ENCODE measurements at places on chromosomes 6 and 20.

GRCh38 chr6:169950558-169950957 is 199.1 kb downstream of the ERMARD start:
- no peak overlapping the region for H3K27ac ChIP-seq
- H3K4me1 ChIP-seq = no peaks in the 10 kb centered on the region
- H3K36me3 ChIP-seq = no peaks in the 10 kb centered on the region

DNA sequence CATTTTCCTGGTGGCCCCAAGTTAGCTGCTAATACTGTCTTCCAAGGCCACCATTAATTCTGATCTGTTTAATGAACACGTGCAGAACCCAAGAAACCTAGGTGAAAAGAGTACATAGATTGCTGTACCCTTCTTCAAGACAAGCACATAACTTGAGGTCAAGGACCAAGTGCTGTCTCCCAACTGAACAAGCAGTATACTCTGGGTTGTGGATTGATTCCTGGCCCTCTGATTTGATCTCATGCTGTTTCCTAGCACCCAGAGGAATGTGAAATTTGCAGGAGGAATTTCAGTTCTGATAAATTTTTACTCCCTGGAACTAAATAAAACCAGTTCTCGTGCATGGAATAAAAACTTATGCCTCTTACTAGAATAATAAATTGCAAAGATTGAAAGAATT is 75.6 kb downstream of the MTFR2 start:
- no peak overlapping the region for H3K27ac ChIP-seq
- H3K4me1 ChIP-seq = no peaks in the 10 kb centered on the region
- no peaks in the 10 kb centered on the region for H3K27me3 ChIP-seq
- no peak for DNase-seq
- peaks cover 2% of the 10 kb centered on the region for H3K36me3 ChIP-seq

DNA sequence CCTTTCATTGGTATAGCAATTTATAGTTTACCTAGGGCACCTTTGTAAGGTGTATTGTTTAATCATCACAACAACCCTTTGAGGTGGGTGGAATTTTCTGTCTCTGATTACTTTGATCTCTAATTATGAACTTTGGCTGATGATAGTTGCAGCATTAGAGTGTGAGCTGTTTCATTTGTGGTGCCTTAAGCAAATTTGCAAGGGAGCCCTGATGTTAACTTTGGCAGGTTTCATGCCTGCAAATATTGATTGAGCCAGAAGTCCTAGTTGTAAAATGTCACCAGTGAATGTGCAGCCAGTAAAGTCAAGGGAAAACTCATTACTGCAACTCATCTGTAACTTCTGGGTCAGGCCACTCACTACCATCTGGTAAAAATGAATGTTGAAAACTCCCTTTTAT is 29.8 kb downstream of the CTNNBL1 start:
- H3K27ac ChIP-seq = no peak overlapping the region
- H3K27me3 ChIP-seq = no peaks in the 10 kb centered on the region
- H3K4me3 ChIP-seq = no peak overlapping the region
- H3K4me1 ChIP-seq = peaks cover 32% of the 10 kb centered on the region

DNA sequence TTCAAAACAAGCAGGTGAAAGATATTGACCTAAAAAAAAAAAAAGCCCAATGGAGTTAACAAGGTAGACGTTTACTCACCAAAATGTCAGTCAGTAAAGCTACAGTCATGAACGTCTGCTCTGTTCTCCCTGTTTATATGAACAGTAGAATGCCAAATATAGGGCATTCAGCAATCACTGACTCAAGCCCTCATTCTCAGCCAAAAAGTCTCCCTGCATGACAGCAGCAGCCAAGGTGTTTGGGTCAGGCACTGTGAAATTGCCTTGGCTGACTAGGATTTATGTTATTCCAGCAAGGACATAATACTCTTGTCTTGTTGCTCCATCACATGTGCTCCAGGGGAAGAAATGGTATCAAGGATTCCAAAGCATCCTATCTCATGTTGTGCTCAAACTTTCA is 194.7 kb upstream of the RSPO3 start:
- H3K27ac ChIP-seq = no peak overlapping the region
- no peak for DNase-seq
- no peaks in the 10 kb centered on the region for H3K4me1 ChIP-seq
- H3K27me3 ChIP-seq = no peaks in the 10 kb centered on the region

- no peak for DNase-seq
- H3K4me1 ChIP-seq = peaks cover 3% of the 10 kb centered on the region
- H3K36me3 ChIP-seq = no peaks in the 10 kb centered on the region
- peak overlapping the region; percentile 2 for H3K27ac ChIP-seq
- H3K27me3 ChIP-seq = no peaks in the 10 kb centered on the region
- H3K4me3 ChIP-seq = no peak overlapping the region
These were observed 15.0 kb upstream of the MYMX start for GRCh38 chr6:44201638-44202303.

GRCh38 chr6:14292119-14292518 is 174.5 kb downstream of the CD83 start:
- no peaks in the 10 kb centered on the region for H3K27me3 ChIP-seq
- no peaks in the 10 kb centered on the region for H3K36me3 ChIP-seq
- no peaks in the 10 kb centered on the region for H3K4me1 ChIP-seq
- DNase-seq = no peak
- no peak overlapping the region for H3K27ac ChIP-seq
- no peak overlapping the region for H3K4me3 ChIP-seq

- no peak overlapping the region for H3K4me3 ChIP-seq
- no peak overlapping the region for H3K27ac ChIP-seq
- H3K27me3 ChIP-seq = no peaks in the 10 kb centered on the region
- no peaks in the 10 kb centered on the region for H3K36me3 ChIP-seq
- no peaks in the 10 kb centered on the region for H3K4me1 ChIP-seq
These were observed 54.6 kb downstream of the MAN1A1 start for GRCh38 chr6:119294984-119295383.

- no peaks in the 10 kb centered on the region for H3K27me3 ChIP-seq
- no peak for DNase-seq
These were observed 67.1 kb downstream of the ELOVL5 start for GRCh38 chr6:53281518-53282215.

- peaks cover 8% of the 10 kb centered on the region for H3K36me3 ChIP-seq
- no peak overlapping the region for H3K4me3 ChIP-seq
- DNase-seq = no peak
These were observed 7.9 kb downstream of the RING1 start for GRCh38 chr6:33216117-33216649.

- H3K4me1 ChIP-seq = peaks cover 26% of the 10 kb centered on the region
- no peak overlapping the region for H3K27ac ChIP-seq
- no peak for DNase-seq
- no peaks in the 10 kb centered on the region for H3K36me3 ChIP-seq
These were observed 57.2 kb downstream of the RAB44 start for GRCh38 chr6:36754582-36755434.

DNA sequence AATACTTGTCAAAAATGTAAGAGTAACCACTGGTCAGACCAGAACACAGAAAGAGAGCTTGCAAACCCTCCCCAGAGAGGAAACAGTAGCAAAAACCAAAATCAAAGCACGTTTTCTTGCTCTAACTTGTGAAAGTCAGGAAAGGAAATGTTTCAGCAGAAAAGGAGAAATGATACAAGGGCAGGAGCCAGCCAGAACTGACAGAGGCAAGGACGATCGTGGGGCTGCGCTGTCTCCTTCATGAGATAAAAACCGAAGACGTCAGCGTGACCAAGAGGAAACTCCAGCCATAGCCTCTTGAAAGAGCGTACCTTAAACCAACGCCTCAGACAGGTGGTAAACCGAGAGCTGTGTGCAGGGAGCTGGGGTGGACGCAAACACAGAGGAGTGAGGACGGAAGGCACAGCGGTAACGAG is 27.5 kb downstream of the LAMA5 start:
- no peaks in the 10 kb centered on the region for H3K27me3 ChIP-seq
- H3K27ac ChIP-seq = no peak overlapping the region
- peak; percentile 10 for DNase-seq
- peaks cover 62% of the 10 kb centered on the region for H3K36me3 ChIP-seq
- no peaks in the 10 kb centered on the region for H3K4me1 ChIP-seq

- DNase-seq = no peak
- H3K4me3 ChIP-seq = no peak overlapping the region
- no peaks in the 10 kb centered on the region for H3K36me3 ChIP-seq
- no peak overlapping the region for H3K27ac ChIP-seq
- no peaks in the 10 kb centered on the region for H3K27me3 ChIP-seq
- H3K4me1 ChIP-seq = no peaks in the 10 kb centered on the region
These were observed 413.7 kb upstream of the SULF2 start for GRCh38 chr20:48198929-48199451.

DNA sequence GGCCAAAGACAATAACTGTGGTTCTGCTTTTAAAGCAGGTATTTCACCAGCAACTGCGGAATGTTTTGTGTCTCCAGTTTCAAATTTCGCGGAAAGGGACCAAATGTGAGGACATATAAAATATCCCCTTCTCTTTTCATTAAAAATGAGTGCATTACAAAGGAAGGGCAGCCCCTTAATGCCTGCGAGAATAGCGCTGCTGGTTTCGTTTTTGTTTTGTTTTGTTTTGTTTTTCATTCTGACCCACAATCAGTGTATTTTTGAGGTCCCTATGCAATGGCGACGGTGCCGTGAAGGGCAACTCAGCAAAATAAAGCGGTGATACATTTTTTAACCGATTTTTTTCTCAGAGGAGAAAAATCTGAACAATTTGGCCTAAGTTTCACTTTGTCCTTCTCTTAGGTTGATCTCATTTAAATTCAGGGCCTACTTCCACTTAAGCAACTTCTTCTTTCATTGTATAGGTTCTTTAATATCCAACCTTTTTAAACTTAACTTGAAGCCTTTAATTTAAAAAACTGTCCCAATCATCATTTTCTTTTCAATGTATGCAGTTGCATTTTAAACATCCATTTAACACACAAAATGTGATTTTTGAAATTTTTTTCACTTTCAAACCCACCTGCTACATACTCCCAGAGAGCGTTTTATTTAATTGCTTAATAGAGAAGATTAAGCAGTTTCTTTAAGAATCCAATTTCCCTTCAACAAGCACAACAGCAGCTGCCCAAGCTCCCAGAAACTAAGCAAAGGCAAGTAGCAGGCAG is 2.9 kb upstream of the HIVEP2 start:
- H3K27me3 ChIP-seq = no peaks in the 10 kb centered on the region
- H3K36me3 ChIP-seq = no peaks in the 10 kb centered on the region
- DNase-seq = no peak
- H3K27ac ChIP-seq = peak overlapping the region; percentile 99
- H3K4me1 ChIP-seq = peaks cover 10% of the 10 kb centered on the region
- H3K4me3 ChIP-seq = peak overlapping the region; percentile 94

- no peaks in the 10 kb centered on the region for H3K4me1 ChIP-seq
- no peaks in the 10 kb centered on the region for H3K27me3 ChIP-seq
- no peak for DNase-seq
- H3K36me3 ChIP-seq = no peaks in the 10 kb centered on the region
These were observed 19.8 kb downstream of the BFSP1 start for GRCh38 chr20:17511401-17511800.

DNA sequence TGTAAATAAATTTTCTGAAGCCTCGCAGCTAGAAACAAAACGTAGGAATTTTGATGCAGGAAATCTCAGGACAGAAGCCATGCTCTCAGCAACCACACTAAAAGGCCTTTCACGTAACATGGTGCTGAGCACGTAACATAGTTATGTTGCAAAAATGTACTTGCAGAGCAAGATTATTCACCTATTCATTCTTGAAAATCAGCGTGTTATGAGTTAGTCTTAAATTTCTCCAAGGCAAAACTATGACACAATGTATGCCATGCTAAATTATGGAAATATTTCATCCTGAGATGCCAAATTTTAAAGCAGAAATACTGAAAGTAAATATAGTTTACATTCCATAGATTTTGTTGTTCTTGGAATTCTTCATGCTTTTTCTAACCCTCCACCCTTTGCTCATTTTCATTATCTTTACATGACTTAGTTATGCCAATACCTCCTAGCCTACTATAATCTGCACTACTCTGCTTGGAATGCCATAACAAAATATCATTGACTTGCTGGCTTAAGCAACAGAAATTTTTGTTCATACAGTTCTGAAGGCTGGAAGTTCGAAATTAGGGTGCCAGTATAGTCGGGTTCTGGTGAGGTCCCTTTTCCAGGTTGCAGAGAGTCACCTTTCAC is 179.8 kb upstream of the BMP5 start:
- no peaks in the 10 kb centered on the region for H3K4me1 ChIP-seq
- H3K4me3 ChIP-seq = no peak overlapping the region
- no peaks in the 10 kb centered on the region for H3K27me3 ChIP-seq
- no peaks in the 10 kb centered on the region for H3K36me3 ChIP-seq
- no peak overlapping the region for H3K27ac ChIP-seq

DNA sequence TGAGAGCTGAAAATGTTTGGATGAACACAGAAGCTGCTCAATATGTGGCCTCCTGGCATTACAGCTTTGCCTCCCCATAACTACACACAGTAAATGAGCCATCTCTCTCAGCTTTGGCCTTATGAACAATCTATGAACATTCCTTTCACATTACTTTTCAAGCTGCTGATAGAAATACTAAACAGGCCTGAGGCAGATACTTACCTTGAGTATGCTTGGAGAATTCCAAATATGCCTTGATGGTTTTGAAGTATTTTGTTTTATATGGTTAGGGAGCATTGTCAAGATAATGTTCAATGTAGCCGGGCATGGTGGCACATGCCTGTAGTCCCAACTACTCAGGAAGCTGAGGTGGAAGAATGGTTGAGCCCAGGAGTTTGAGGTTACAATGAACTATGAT is 104.5 kb downstream of the CD24 start:
- H3K27ac ChIP-seq = no peak overlapping the region
- no peak for DNase-seq

- H3K4me3 ChIP-seq = no peak overlapping the region
- no peaks in the 10 kb centered on the region for H3K36me3 ChIP-seq
- H3K27me3 ChIP-seq = no peaks in the 10 kb centered on the region
- no peak overlapping the region for H3K27ac ChIP-seq
These were observed 3.6 kb downstream of the EPB41L2 start for GRCh38 chr6:131059486-131059885.

DNA sequence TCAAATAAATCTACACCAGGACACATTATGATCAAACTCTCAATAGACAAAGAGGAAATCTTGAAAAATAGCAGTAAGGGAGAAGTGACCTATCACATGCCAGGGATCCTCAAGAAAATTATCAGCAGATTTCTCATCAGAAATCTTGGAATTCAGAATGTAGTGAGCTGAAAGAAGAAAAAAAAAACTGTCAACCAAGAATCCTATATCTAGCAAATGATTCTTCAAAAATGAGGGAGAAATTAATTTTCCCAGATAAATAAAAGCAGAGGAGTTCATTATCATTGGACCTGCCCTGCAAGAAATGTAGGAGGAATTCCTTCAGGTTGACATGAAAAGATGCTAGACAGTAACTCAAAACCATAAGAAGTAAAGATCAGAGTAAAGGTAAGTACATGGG is 363.6 kb downstream of the TFAP2A start:
- H3K4me1 ChIP-seq = no peaks in the 10 kb centered on the region
- H3K36me3 ChIP-seq = no peaks in the 10 kb centered on the region
- H3K27me3 ChIP-seq = no peaks in the 10 kb centered on the region

GRCh38 chr6:63249875-63250482 is 38.7 kb downstream of the FKBP1C start:
- no peak overlapping the region for H3K27ac ChIP-seq
- no peaks in the 10 kb centered on the region for H3K4me1 ChIP-seq
- H3K36me3 ChIP-seq = no peaks in the 10 kb centered on the region
- DNase-seq = no peak
- H3K27me3 ChIP-seq = no peaks in the 10 kb centered on the region

- H3K36me3 ChIP-seq = peaks cover 80% of the 10 kb centered on the region
- no peak overlapping the region for H3K27ac ChIP-seq
- H3K4me3 ChIP-seq = no peak overlapping the region
- H3K4me1 ChIP-seq = peaks cover 17% of the 10 kb centered on the region
- H3K27me3 ChIP-seq = no peaks in the 10 kb centered on the region
These were observed 6.2 kb downstream of the TRIM38 start for GRCh38 chr6:25968769-25969168.

- H3K4me1 ChIP-seq = peaks cover 14% of the 10 kb centered on the region
- peak overlapping the region; percentile 40 for H3K27ac ChIP-seq
- H3K4me3 ChIP-seq = peak overlapping the region; percentile 27
These were observed 259.1 kb downstream of the HDGFL1 start for GRCh38 chr6:22828179-22829062.

- no peaks in the 10 kb centered on the region for H3K4me1 ChIP-seq
- H3K27ac ChIP-seq = no peak overlapping the region
- H3K27me3 ChIP-seq = no peaks in the 10 kb centered on the region
- no peak overlapping the region for H3K4me3 ChIP-seq
- DNase-seq = no peak
These were observed 317.8 kb upstream of the SULF2 start for GRCh38 chr20:48102931-48103660.

Data from psoas muscle (tissue), 8 donors.